Upper lobe of left lung (tissue), 6 donors: ENCODE measurements at places on chromosomes 6 and 20. TPM values are rescaled to one million over a fixed set of nuclear protein-coding genes. Genes with fewer than 3 reads are reported as not detected.

- DNase-seq = no peak
Measured at GRCh38 chr6:83310046-83310445, 116.9 kb downstream of the RWDD2A start.

SLC17A3 gene
- total RNA-seq = not detected

BTNL2 gene
- not detected for total RNA-seq

SLC52A3 gene
- 3.0 TPM for total RNA-seq

DNA sequence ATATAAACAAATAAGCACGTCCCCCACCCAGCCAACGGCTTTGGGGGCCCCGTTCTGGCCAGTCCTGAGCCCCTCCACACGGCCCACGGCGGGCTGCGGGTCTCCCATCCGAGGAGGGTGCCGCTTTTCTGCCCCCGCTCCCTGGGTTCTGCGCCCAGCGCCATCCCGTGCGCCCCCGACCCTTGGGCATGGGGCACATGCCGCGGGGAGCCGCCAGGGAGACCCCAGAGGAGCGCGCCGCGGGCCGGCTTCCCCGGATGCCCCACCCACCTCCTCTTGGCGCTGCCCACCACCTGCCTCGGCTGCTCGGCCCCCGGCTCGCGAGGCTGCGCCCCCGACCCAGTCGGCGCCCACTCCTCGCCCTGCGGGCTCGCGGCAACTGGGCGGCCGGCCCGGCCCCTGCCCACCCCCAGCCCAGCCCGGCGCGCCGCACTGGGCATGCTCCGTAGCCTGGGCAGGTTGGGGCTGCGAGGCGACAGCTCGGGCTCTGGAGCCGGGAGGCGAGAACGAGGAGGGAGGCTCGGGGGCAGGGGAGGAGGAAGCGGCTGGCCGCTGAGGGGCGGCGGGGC lies 570 bp upstream of the PLCB4 start:
- DNase-seq = peak; percentile 84
